ENCODE measurements at places on chromosomes 11 and 22.

DNA sequence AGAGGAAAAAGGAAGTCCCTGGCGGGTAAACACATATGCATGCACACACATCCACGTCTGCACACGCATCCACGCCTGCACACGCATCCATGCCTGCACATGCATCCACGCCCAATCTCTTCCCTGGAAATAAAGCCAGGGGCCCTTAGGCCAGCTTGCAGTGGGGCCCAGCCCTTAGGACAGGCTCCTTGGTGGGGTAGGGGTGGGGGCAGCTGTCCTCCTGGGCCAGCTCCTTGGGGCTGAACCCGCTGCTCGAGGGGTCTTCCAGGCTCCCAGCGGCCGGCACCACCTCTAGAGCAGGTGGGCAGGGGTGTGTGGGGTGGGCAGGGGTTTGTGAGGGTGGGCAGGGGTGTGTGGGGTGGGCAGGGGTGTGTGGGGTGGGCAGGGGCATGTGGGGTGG, 1.9 kb downstream of the C11orf21 start:
- DNase-seq, result no peak

DNA sequence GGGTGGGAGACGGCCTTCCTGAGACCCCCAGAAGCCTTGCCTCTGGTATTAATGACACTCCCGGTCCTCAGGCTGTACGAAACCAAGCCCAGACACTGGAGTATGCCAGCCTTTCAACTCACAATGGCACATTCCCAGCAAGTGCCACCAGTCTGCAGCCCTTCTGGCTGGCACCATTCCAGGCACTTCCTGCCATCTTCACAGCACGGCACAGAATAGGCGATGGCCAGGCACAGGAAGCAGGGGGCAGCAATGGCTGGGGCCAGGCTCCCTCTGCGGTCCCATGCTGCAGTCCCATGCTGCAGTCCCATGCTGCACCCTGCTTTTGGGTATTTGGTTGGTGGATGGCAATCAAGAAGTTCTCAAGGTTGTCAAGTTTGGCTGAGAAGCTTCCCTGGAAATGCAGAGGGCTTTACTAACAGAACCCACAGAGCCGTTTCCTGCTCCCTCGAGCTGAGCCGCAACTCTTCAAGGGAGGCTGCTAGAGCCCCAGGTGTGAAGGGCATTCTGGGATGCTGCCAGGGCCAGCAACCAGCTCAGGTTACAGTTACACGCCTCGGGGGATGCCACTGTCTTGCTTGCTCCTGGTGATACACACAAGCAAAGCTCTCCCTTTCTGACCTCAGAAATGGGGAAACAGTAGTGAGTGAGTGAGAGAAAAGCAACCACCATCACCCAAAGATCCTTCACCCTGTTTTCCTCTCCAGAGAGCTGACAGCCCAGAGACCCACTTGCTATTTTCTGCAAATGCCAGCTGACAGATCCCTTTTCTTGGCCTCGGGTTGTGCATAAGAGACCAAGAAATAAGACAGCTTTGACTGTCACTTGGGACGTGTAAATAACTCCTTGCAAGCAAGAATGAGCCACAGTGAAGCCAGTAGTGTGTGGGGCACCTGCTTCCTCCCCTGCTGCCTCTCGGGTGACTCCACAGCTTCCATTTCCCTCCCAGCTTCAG, 23.9 kb downstream of the LRFN4 start:
- no peak for DNase-seq

DNA sequence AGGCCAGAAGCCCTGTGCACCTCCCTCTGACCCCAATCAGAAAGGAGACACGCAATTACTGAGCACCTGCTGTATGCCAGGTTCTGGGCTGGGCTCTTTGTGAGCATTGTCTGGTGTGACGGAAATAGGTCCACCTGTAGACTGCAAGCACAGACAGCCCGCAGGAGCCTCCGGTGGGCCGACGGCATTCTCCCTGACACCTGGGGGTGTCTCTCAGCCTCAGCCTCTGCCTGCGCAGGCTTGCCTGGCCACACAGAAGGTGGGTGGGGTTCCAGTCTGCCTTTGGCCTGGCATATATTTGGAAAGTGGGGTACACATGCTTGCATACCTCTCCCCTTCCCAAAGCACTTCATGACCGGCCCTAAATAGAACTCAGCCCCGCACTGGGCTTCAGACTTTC, 129.3 kb downstream of the BUD13 start:
- no peak for DNase-seq

GRCh38 chr11:1728301-1728700, 22.1 kb downstream of the IFITM10 start:
- no peak for DNase-seq

GRCh38 chr11:113179181-113179704, 135.1 kb upstream of the TTC12 start:
- no peak for DNase-seq

DNA sequence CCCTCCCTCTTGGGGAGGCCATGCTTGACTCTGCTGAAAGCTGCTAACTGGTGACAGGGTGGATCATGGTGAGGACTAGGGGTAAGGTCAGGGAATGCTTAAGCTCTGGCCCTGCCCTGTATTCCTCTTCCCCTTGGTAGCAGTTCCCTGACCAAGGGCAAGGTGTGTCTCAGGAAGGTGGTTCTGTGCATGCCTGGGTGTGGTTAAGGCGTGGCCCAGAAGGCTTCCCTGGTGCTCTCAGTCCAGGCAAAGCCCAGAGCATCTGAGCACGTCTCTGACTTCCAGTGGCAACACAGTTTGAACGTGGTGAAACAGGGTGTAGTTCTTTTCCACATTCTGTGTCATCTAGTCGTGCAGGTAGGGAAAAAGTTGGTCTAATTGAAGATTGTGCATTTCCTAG, 53.1 kb upstream of the HORMAD2 start:
- no peak for DNase-seq

DNA sequence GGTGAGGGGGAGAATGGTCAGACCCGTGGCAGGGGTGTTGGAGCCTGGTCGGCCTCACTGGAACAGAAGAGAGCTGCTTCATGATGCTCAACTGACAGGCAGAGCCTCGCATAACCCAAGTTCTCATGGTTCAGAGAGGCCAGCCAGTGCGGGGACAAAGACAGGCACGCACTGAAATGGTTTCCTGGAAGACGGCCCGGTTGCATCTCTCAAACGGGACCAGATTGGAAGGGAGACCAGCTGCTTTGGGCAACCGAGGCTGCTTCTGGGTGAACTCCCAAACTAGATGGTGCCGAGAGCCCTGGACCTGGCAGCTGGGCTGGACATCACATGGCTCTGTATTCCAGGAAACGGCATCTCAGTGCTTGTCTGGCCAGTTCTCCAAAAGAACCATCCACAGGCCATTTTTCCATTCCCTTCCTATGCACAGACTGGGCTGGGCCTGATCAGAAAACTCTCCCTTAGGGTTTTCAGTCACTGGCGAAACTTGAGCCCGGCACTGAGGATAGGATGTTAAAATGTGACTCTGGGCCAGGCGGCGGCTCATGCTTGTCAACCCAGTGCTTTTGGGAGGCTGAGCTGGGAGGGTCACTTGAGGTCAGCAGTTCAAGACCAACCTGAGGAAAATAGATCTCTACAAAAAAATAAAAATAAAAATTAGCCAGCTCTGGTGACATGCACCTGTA, 80.1 kb upstream of the PRODH start:
- no peak for DNase-seq

DNA sequence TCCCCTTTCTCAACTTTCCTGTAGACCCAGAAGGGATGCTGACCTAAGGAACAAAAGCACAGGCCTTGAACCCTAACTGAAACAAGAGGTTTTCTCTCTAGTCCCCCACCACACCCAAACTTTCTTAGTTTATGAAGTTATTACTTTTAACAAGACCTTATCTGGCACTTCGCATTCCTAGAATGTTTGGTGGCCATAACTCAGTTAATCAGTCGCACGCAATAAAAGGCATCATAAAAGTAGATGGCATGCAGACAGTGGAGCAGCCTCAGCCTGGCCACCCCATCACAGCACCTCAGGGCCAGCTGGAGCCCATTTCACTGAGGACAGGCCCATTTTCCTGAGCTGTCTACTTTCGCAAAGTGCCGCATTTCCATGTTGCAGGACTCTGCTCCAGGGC, 301.9 kb downstream of the OPCML start:
- no peak for DNase-seq

DNA sequence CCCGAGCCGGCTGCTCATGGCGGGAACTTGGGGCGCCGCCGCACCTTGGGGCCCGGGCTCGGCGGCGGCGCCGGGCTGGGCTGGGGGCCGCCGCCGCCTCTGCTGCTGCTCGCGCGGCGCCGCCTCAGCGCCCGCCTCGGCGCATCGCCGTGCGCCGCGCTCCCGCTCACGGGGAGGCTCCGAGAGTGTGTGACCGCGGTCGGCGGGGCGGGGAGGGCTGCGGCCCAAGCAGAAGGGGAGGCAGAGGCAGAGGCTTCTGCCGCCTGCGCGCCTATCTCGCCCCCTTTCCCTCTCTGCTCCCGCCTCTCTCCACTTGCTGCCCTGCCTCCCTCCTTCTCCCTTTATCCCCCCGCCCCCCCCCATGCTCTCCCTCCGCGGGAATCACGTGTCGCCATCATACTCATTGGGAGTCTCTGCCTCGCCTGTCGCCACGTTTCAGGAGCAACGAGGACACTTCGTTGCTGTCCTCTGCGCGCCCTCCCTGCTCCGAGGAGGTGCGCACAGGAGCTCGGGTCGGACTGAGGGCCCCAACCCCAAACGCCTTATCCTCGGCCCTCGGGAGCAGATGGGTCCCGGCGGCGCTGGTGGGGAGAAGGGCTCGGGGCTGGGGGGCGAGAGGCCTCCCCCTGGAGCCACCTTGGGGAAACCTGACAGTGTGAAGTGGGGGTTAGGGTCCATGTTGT, at the start of gene GUCY1A2:
TSS of gene GUCY1A2 (minus strand) at position 258 of the 683 bp plus-strand sequence. CDS start 421 bp downstream, outside the sequence.
- no peak for DNase-seq

Data from LHCN-M2 (cell line).